ENCODE measurements at places on chromosomes 1 and 21.

- H3K4me1 ChIP-seq, result peaks cover 3% of the 10 kb centered on the region
- H3K27me3 ChIP-seq, result no peaks in the 10 kb centered on the region
- DNase-seq, result no peak
- H3K4me3 ChIP-seq, result no peak overlapping the region
- H3K36me3 ChIP-seq, result peaks cover 7% of the 10 kb centered on the region
These were observed 31.8 kb downstream of the ZNF496 start for GRCh38 chr1:247299723-247300381.

GRCh38 chr1:38670544-38671122 lies 188.9 kb downstream of the RRAGC start:
- no peak overlapping the region for H3K4me3 ChIP-seq
- H3K27me3 ChIP-seq, result peaks cover 14% of the 10 kb centered on the region
- no peaks in the 10 kb centered on the region for H3K4me1 ChIP-seq
- DNase-seq, result no peak

GRCh38 chr1:29713857-29714256 lies 477.5 kb downstream of the PTPRU start:
- H3K36me3 ChIP-seq, result no peaks in the 10 kb centered on the region
- no peak overlapping the region for H3K27ac ChIP-seq
- H3K4me3 ChIP-seq, result no peak overlapping the region
- no peaks in the 10 kb centered on the region for H3K27me3 ChIP-seq

DNA sequence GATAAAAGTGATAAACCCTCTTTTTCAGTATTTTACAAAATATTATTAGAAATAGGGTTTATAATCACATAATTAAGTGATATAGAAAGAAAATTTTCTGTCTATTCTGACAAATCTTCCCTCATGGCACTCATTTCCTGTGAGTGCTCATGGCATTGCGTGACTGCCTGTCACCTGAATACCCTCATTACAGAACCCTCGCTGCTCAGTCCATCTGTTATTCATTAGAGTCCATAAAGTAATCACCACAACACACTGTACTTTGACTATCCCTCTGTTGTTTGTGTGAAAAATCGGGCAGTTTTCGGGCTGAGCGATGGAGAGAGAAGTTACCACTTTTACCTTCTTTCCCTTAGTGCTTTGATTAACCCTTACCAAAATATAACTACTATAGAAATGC lies 100.4 kb upstream of the BRINP3 start:
- no peak overlapping the region for H3K27ac ChIP-seq
- H3K4me3 ChIP-seq, result no peak overlapping the region
- H3K36me3 ChIP-seq, result no peaks in the 10 kb centered on the region
- no peaks in the 10 kb centered on the region for H3K27me3 ChIP-seq

Data from activated naive CD4-positive, alpha-beta T cell treated with anti-CD3 and anti-CD28 coated beads, Interleukin-2, amount 10 ng/mL, durations not matched to agents 7 days and 5 days (primary cell).